Activated T-helper 9 cell treated with anti-CD3 and anti-CD28 coated beads, Interleukin-2, amount 50 U/mL, for 16 hours (primary cell): ENCODE measurements at places on chromosomes 5 and 9.

GRCh38 chr5:36323926-36324781 is 22.5 kb upstream of the RANBP3L start:
- no peak for DNase-seq

DNA sequence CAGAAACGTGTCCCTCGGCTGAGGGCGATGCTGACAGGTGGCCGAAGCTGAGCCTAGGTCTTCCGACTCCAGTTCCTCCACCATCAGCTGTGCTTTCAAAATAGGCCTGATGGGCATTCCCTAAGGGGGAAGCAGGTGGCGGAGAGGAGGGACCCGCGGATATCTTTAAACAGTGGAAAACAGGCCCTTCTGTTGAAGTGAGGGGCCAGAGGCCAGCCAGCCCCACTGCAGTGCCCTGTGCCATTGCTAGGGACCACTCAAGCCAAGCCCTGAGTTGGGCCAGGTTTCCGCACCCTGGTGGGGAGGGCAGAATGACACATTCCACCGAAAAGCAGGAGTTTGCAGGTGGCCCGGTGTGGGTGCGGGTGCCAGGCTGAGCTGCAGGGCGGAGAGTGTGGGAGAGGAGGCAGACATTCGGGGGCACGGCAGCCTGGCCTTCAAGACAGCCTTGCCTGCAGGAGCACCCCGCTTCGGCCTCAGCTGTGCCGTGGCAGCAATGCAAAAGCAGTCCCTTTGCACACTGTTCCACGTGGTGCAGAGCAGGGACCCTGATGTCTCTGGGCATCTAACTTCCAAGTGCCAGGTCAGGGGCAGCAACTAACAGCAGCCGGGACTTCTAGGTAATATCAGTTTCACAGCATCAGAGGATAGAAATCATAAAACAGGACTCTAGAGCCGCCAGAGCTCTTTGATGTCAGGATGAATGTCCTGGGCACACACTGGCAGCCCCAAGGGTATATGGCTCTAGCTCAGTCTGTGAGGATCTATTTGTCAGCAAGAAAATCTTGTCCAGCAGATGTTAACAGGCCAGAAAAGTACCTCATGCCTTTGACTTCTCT is 17.2 kb downstream of the HNRNPH1 start:
- no peak for DNase-seq

- DNase-seq, result peak; percentile 29
These were observed 44.8 kb downstream of the PARP8 start for GRCh38 chr5:50711280-50711679.

DNA sequence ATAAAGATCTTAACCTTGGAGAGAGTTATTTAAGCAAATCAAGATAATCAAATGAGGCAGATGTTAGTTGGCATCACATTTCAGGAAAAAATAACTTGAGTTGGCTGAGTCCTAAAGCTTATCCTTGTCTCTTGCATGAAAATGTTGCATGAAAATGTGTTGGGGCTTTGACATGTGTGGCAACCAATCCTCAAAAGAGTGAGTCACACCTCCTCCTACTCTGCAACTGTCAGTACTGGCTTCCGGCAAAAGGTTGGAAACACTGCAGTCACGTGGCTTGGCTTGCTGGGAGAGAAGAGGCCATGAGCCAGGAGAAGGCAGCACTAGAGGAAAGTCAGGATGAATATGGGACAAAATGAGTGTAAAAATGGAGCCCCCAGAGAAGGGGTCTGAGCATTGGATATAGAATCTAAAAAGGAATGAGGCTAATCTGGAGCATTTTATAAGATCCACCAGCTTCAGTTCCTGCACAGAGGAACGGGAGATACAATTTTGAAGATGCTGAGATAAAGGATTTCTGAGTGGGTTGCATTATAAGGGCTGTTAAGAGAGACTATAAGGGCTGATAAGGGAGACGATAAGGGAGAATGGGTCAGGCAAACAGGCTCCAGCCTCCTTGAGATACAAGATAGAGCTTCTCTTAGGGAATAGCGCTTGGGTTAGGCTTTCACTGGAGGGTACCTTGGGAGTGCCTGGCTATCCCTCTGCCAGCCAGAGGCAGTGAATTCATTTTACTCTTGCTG is 43.1 kb downstream of the SPATA31D1 start:
- no peak for DNase-seq

GRCh38 chr9:104775574-104775936 is 11.6 kb downstream of the NIPSNAP3B start:
- DNase-seq, result no peak

GRCh38 chr5:80125962-80126480 is 90.9 kb downstream of the THBS4 start:
- no peak for DNase-seq

DNA sequence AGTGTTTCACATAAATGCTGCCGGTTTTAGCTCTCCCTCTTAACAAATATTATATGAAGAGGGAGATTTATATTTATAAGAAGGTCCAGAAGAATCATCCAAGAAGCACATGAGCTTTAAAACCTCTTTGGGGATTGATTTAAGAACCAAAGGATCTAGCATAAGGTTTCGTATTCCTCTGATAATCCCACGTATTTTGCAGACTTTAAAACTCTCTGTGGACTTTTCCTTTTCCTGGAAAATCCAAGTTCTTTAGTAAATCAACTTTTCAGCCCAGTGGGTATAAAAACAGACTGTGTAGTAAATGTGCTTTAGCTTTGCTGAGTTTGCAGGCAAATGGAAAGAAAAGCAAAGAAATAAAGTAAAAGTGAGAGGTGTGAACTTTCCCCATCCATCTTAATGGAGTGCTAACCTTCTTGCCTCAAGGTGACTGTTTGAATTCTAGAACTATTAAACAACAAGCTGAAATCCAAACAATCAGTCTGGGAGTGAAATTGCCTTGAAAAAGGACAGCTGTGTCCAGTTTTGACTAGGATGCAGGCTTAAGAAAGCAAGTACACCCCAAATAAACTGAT is 363.4 kb upstream of the SLC24A2 start:
- no peak for DNase-seq

DNA sequence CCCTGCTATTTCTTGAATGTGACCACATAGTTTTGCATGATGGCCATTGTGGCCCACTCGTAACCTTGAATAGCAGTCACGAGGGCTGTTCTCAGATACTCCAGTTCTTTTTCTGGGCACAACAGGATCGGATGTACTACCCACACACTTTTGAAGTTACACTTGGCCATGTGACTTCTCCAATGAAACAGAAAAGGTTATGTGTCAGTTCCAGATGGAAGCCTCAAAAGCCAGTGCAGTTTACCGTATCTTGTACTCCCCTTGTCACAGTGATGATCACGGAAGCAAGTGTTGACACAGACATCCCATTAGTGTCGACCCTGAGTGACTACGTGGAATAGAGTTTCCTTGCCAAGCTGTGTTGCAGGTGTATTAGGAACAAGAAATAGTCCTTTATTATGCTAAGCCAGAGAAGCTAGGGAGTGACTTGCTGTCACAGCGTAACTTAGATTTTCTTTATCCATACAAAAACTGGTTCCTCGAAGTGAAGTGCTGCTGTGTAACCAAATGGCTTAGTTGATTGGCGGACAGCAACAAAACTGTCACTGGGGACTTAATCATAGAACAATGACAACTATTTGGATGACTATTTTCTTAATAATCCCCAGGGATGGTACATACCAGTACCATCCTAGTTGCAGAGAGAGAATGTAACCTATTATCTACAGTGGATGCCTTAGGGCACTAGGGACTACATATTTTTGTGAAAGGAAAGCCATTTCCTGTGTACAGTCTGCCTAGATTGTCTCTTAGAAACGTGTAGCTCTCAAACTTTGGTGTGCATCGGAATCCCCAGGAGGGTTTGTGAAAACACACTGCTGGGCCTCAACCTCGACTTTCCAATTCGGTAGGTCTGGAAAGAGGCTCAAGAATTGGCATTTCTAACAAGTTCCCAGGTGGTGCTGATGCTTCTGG is 90.1 kb upstream of the DMRT1 start:
- no peak for DNase-seq

DNA sequence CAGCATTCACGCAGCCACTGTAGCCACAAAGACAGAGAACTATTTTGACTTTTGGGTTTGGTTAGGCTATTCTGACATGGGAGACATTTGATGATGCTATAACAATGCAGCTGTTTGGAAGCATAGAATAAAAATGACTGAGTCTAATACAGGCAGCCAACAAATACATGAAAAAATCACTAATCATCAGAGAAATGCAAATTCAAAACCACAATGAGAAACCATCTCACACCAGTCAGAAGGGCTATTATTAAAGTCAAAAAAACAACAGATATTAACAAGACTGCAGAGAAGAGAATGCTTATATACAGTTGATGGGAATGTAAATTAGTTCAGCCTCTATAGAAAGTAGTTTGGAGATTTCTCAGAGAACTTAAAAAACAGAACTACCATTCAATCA is 107.1 kb upstream of the POC5 start:
- DNase-seq, result no peak

DNA sequence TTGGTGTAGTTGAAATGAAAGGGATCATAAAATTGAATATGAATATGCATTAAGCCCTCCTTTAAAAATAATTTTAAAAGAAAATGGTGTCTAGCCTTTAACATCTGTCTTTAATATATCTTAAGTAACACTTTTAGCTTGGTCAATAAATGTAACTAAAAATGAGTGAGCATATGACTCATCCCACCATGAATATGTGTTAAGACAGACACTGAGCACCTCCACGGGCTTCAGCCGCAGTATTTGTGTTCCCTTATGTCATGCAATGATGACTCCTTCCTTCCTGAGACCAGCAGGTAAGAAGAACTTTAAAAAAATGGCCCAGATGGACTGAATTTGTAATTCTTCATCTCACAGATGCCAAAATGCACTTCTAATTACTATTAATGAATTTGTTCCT is 563.2 kb downstream of the NR2F1-AS1 start:
- DNase-seq, result no peak

- DNase-seq, result no peak
These were observed 3.0 kb downstream of the C8G start for GRCh38 chr9:136947955-136948510.

DNA sequence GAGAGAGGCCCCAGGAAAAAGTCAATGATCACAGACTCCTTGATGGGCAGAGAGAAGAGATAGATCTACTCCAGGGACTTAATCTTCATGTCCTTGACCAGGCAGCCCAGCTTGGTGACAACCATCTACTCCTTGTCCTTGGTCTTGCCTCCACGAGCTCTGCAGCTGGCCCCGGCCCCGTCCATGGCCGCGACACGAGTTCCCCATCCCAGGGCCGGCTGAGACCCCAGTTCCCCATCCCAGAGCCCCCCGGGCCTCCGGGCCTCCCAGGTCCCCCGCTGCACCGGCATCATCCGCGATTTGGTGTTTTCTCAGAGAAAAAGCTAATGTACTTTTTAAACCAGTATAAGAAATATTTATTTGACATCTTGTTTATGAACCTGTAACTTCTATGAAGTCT is 2.5 kb upstream of the PGGT1B start:
- DNase-seq, result no peak

DNA sequence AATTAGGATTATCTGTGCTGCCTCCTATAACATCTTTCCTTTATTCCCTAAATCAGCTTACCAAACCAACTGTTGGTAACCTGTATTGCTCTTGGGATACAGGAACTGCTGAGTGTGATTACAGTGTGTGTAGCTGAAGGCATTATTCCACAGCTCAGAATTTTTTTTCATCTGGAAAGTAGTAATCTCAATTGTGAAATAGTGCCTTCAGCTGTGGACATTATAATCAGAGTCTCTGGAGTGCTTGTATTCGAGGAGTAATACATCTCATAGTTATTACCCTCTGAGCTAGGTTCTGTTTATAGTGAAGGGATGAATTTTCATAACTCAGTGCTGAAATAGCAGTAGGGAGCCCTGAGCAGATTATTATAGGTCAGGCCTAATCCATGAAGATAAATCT is 199.5 kb downstream of the MAST4 start:
- DNase-seq, result no peak

GRCh38 chr5:97172227-97172626 is 10.8 kb downstream of the RIOK2 start:
- DNase-seq, result no peak

- DNase-seq, result no peak
These were observed 369.5 kb downstream of the ARL15 start for GRCh38 chr5:53940921-53941320.
